Stimulated activated naive CD8-positive, alpha-beta T cell treated with anti-CD3 and anti-CD28 coated beads, Interleukin-15, amount 100 ng/mL, for 72 hours (primary cell): ENCODE measurements at places on chromosomes 11 and 22.

DNA sequence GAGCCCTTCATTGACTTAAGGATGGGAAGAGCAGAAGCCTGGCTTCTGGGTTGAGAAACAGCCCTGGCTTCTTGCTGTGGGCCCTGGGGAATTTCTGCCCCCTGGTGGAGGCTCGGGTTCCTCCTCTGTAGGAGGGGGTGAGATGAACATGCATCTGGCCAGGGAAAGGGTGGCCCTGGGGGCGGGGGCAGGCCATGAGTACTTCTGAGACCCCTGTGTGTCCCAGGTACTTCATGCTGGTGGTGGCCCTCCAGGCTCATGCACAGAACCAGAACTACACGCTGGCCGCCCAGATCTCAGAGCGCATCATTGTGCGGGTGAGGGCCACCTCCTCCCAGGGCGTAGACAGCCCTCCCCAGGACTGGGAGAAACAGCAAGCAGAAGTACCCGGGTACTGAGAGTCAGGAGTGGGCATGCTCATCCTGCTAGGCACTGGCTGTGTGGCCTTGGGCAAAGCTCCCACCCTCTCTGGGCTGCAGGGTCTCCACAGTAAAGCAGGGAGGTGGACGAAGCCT, 15.8 kb downstream of the TMEM258 start:
- DNase-seq, result peak; percentile 60

DNA sequence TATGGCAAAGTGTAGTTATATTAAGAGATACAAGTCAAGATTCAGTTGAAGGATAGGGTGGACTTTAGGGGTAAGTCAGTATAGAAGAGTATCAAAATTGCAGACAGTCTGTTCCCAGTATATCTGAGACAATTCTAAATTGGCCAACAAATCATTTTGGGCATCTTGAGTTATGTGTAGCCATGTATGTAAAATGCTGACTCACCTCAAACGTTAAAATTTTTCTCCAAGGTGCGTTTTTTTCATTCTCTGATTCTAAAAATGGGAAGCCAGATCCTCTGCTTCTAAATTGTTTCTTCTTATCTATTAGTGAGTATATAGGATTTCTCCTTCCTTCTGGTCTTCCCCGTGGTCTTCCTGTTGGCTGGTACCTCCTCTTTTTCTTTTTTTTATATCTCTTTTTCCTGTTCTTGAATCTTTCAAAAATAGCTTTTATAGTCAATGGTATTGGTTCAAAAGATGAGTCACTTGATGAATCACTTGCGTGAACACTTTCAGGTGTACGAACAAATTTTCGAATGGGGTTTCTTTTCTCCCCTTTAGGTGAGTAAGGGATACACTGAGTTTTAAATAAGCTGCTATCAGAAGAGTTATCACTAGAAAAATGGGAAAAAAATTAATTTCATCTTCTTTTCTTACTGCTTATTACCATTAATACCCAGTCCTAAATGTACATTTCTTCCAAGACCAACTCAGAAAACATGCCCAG, 3.2 kb downstream of the TAF1D start:
- no peak for DNase-seq

DNA sequence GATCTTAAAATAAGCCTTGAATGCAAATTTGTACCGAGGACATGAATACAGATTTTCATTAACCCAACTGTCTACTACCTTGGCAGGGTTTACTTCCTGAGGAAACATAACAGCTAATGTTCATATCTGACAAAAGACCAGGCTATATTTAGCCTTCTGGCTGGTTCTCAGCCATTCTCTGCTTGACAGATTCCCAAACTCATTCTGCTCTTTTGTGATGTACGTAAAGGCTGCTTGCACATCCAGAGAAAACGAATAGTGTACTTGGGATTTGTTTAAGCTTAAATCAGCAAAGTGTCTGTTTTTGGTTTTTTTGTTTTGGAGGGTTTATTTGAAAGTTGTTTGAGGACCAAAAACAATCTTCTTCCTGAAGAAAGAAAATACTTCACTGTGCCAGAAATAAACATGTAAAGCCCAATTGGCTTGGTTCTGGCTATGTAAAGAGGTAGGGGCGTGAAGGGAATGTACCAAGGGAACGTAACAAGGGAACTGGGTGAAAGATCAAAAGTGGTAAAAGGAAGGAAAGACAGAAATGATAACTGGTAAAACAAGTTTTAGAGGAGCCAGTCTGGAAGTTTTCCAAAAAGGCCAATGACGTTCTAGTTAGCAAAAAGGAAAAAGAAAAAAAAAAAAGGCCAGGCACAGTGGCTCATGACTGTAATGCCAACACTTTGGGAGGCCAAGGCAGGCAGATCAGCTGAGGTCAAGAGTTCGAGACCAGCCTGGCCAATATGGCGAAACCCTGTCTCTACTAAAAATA, 21.4 kb upstream of the CRTAM start:
- DNase-seq, result no peak

DNA sequence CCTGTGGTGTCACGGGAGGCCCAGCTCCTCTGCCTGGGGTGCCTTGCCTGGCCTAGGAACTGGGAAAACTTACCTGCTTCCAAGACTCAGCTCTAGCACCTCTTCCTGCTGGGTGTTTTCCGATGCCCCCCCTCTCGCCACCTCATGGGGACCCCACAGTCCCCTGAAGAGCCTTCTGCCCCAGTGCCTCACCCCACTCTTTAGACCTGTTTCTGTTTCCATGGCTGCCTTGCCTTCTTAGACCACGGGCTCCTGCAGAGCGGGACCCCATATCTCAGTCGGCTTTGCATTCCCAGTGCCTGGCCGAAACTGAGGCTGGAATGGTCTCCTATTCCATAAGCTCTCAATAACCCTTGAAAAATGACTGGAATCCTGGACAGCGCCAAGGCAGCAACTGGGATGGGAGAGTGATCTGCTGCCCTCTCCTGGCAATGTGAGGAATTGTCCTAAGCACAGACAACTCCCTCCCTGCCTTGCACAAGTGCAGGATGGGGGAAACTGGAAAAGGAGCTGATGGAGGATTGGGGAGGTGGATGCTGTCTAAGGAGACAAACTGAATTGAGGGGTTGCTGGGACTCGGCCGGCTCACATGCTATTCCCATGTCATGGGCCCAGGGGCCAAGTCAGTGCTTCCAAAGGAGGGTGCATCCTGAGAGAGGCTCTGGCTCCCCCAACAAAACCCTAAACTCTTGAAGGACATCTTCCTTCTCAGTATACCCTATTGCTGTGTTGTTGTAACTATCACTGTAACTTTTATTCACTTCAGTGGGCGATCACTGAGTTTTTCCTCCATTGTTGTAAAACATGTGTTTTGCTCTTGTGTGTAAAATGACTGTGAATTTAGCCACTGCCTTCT, 26.6 kb upstream of the IL17RA start:
- DNase-seq, result peak; percentile 34

DNA sequence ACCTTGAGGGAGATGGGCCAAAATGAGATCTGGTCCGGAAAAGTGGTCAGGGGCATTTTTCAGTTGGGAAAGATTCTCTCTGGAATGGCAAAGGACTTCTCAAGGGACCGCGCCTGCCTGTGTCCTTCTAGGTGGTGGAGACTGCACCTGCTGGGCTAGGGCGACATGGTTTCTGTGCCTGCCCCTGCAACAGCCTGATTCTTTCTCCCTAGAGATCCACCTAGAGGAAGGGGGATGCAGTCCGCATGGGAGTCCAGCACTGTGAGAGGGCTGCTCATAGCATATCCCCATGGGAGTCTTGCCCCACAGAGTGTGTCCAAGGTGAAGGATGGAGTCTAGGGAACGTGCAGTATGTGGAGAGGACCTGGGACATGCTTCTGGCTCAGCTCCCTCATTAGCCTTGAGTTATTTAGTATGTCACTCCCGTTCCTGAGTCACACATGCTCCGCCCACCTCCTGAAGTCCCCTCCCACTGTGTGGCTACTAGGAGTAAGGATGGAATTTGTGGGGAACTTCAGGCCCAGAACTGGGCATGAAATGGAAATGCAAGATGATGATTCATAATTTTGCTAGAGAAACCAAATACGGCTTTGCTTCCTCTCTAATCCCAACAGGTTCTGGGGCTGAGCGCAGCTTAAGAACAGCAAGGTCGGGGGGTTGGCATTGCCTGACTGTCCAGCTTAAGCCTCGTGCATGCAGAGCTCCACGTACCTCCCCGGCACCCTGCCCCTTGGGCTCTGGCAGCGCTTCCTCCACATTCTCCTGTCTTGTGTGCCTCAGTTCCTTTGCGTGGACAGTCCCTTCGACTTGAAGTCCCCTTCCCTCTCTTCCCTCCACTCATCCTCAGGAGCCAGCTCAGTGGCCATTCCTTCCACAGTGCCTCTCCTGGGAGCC, 35.0 kb downstream of the GRIK4 start:
- no peak for DNase-seq

- peak; percentile 28 for DNase-seq
Observed at GRCh38 chr11:85750646-85751045, 60.3 kb downstream of the SYTL2 start.

DNA sequence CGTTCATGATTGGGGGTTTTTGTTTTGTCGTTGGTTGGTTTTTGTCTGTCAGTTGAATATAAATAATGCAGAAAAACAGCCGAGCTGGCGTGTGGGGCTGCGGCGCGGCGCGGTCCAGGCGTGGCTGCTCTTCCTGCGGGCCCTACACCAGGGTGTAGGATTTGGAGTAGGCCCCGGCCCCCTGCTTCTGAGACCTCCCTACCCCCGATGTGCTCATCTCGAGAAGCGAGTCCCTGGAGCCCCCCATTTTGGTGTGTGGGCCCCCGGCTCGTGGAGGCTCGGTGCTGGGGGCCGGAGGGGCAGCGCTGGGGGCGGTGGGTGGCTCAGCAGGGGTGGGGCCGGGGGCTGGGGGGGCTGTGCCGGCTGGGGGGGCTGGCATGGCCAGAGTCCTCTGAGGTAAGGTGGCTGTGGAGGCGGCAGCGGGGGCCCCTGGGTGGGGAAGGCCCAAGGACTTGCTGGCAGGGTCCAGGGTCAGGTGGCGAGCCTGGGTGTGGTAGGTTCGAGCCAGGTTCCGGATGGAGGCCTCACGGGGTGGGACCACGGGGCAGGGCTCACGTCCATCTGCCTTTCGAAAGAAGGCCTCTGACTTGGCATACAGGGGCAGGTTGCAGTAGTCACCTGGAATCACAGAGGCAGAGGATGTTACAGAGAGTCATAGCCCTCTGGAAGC, 100.7 kb downstream of the CEP164 start:
- no peak for DNase-seq

GRCh38 chr11:62632492-62632891, 10.7 kb upstream of the B3GAT3 start:
- no peak for DNase-seq

DNA sequence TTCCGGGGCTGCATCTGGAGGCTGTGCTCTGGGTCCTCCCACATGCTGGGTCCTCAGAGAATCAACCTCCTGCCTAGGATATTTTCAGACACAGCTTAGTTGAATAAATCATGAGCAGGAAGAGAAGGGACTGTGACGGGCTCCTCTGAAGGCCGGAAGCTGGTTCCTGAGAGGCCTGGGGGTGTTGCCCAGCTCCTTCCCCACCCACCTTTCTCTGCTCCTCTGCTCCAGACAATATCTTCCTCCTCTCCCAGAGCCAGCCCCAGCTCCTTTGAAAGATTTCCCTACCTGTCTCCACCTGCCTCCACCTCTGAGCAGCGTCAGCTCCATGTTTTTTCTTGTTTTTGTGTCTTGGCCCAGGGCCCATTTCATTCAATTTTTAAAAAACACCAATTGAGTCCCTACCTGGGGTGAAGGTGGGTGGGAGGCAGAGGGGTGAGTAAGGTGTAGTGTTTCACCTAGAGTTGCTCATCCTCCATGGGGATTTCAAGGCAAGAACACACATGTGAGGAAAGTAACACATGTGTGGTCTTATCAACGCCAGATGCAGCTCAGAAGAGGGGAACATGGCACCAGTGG, 24.8 kb upstream of the THY1 start:
- no peak for DNase-seq

- no peak for DNase-seq
Observed at GRCh38 chr11:8442301-8442700, 151.7 kb downstream of the STK33 start.
